ENCODE measurements at places on chromosomes 2 and 18.
A peak's percentile ranks its signal among the peaks of the same experiment; 100 is the strongest.

DNA sequence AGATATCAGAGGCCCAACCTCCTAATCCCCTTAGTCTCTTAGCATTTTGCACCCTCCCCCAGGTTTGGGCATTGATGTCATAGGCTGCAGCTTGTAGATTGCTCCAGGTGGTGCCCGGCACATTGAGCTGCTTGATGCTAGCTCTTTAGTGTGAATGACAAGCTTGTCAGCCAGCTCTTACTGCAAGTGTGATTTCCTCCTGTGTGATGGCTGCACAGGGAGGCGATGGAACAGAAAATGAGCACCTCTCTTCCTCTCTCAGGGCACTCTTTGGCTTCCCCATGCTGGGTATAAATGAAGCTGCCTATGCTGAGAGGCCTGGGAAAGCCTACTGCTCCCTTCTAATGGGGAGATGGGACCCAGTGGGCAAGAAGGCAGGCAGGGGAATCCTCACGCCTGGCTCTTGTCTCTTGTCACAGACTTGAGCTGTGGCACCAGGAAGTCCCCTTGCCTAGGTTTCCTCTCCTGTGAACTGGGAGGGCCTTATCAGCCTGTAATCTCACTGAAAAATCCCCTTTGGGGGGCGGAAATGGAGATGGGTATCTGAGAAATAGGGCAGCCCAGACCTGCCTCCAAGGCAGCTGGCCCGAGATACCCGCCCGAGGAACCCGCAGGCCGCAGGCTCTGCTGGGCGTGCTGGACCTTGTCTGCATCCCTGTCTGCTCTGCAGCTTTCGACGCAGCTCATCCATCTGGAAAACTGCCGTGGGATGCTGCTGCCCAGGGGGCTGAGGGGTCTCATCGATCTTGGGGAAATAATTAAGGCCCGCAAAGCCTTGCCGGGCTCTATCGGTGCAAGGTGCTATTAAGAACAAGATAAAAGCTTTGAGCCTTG is 163.5 kb upstream of the CXCR4 start:
- peak; percentile 26 for DNase-seq

DNA sequence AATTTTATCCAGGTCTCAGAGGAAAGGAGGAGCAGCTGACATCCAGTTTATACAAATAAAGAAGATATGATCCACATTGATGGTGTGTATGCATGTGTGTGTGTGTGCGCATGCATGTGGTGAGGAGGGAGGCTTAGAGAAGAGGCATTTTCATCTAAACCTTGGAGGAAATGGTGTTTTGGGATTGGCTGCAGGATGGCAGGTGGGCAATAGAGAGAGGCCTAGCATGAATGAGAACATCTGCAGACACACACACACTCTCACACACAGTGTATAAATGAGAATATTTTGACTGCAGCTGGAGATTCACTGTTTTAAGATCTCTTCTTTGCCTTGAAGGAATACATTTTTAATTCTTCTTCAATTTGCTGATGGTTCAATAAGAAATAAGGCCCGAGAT is 61.7 kb upstream of the TMEM17 start:
- DNase-seq = no peak

- no peak for DNase-seq
Observed at GRCh38 chr2:232240906-232241305, 137.6 kb upstream of the ALPP start.

DNA sequence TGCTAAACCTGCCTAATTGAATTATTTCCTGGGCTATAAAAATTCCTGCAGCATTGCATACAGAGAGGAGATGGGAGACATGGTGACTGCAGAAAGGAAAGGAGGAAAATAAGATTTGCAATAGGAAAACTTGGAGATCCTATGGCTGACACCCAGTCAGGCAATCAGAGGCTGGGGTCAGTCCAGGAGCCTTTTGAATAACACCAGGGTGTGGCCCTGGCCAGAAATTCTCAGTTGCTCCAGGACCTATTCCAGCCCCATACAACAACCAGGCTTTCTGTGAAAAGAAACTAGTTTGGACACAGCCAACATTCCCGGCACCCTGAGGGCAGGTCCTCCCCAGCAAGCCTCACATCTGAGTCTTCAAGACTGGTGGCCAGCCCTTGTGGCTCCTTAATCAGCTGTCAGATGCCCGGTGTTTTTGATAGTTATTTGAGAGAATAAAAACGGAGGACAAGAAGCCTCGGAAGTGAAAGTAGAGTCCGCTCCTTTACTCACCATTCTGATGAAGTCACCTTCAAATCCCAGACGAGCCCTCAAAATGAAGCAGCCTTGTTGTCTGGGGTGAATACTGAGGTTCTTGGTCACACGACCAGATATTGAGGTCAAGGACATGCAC is 31.1 kb upstream of the GMCL1 start:
- no peak for DNase-seq

DNA sequence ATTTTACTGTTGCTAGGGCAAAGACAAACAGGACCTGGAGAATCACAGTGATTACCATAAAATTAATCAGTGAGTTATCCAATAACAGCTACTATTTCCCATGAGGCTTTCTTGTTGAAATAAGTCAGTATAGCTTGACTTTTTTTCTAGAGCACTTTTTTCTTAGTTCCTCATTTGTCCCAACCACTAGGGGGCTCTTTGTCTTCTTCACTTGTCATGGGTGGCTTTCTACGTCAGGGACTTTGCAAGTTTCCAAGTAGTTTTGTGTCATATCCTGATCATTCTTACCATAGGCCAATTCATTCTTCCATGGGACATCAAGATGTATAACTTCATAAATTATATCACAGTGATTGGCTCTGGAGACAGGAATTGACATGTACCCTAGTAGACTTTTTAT is 1019.6 kb upstream of the PIK3C3 start:
- DNase-seq = no peak

DNA sequence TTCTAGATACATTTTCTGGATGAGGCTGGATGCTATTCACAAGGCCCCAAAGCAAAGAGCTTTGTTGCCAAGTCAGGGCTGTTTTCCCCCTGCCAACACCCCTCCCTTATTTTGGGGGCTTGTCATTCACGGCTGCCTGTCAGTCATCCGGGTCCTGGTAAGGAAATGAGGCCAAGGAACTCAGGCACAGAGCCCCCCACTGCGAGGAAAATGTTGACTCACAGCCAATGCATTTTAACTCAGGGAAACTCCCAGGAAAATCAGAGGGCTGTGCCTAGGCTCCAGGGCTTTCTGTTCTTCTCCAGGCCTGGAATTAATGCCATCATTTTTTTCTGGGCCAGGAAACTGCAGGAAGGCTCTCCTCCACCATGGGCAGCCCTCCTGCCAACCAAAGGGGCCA is 241.1 kb downstream of the SMAD2 start:
- no peak for DNase-seq

GRCh38 chr2:128903637-128904036 is 585.0 kb upstream of the HS6ST1 start:
- no peak for DNase-seq

DNA sequence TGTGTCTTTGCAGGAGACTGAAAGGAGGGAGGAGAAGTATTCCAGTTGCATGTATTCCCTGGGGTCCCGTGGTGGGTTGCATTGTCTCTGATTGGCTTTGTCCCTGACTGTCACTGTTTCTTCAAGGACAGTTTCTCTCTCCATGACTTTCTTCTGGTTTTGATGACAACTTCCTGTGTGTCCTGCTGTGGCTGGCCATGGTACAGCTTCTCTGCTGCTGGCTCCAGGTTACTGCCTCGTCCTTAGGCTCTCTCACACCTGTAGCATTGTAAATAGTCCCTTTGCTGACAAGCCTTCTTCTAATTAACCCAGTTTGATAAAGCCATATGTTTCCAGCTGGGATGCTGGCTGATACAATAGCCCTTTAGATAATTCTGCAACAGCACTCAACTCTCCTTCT is 129.0 kb downstream of the LPIN1 start:
- no peak for DNase-seq

- DNase-seq = no peak
Observed at GRCh38 chr2:173872714-173873113, 92.5 kb downstream of the SP3 start.

DNA sequence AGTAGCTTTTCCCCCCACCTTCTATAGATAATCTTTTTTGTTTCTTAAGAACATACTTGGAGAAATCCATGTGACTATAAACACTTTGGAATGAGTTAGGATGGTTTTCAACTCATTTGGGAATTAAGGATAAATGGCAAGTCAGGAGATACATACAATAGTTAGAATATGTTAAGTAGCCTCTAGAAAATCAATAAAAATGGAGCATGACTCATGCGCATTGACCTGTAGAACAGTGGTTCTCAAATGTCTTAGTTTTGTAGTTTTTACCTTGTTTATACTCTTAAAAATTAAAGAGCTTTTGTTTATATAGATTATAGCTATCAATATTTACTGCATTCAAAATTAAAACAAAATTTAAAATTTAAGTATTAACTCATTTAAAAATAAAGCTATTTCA is 24.7 kb downstream of the NUP35 start:
- DNase-seq = no peak

- no peak for DNase-seq
Observed at GRCh38 chr2:235641956-235642355, 148.1 kb downstream of the AGAP1 start.

DNA sequence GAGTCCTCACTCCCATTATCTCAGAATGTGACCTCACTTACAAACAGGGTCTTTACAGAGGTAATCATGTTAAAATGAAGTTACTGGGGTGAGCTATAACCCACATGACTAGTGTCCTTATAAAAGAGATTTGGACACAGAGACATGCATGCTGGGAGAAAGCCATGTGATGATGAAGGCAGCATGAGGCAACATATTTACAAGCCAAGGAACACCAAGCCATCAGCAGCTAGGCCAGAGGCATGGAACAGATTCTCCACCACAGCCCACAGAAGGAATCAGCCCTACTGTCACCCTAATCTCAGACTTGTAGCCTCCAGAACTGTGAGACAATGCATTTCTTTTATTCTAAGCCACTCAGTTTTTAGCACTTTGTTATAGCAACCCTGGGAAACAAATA is 171.9 kb downstream of the EN1 start:
- no peak for DNase-seq

DNA sequence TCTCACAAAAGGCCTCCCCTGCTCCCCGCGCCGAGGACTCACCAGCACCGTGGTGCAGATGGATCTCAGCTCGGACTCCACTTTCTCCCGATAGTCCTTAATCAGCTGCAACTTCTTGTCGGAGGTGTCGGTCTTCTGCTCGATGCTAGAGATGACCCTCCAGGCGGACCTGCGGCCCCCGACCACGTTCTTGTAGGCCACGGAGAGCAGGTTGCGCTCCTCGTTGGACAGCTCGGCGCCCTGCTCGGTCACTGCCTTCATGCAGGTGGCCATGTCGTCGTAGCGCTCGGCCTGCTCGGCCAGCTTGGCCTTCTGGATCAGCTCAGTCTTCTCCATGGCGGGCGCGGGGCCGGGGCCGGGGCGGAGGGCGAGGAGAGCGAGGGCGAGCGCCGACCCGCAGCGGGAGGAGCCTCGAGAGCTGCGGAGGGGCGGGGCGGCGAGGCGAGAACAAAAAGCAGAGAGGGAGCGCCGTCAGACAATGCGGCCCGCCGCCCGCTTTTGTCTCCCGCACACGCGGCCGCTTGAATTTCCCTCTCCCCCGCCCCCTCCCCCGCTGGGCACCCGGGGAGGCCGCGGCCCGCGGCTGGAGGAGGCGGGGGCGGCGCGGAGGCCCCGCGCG is 571 bp downstream of the YWHAQ start:
- DNase-seq = peak; percentile 61

DNA sequence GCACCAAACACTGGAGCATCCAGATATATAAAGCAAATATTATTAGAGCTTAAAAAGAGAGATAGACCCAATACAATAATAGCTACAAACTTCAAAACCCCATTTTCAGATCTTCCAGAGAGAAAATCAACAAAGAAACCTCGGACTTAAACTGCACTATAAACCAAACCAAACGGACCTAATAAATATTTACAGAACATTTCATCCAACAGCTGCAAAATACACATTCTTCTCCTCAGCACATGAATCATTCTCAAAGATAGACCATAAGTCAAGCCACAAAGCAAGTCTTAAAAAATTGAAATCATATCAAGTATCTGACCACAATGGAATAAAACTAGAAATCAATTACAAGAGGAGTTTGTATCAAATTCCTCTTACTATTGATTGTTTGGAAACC is 140.2 kb upstream of the OTOS start:
- DNase-seq = no peak

DNA sequence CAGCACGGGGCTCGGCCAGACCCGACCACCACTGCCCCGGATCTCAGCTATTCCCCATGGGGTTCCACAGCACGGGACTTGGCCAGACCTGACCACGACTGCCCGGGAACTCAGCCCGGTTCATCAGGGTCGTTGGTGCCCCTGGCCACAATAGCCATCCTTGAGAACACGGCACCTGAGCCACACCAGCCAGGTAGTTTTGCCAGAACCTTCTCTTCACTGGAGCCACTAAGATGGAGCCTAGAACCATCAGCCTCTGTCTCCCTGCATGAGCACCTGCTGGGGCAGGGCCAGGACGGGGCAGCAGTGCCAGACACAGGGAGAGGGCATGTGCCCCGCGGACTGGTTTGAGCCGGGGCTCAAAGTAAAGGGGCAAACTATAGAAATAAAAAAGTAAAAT is 11.4 kb upstream of the KCNG2 start:
- DNase-seq = no peak

DNA sequence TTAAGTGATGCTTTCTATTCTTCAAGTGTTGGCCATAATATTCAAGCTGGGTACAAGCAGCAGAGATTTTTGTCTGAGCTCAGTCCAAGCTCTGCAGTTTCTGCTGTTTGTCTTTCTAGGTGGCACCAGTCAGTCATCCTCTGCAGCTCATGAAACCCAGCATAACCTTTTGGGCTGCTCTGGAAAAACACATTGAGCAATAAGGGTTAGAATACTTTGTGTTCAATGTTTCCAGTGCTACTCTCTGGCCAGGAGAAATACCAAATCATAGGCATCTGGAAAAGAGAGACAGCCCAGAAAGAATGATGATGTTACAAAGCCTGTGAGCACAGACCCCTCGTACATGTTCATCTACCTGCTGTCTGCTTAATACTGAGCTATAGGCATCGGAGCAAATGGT is 19.5 kb upstream of the WIPF1 start:
- no peak for DNase-seq

GRCh38 chr2:21438949-21439348 is 315.2 kb downstream of the TDRD15 start:
- DNase-seq = no peak

Data from stimulated activated CD8-positive, alpha-beta memory T cell treated with anti-CD3 and anti-CD28 coated beads, Interleukin-7, amount 100 ng/mL, for 48 hours (primary cell).